ENCODE measurements at places on chromosomes 12 and 14. TPM values are rescaled to one million over a fixed set of nuclear protein-coding genes. Genes with fewer than 3 reads are reported as not detected.

GRCh38 chr14:91899213-91899612 is 31.9 kb upstream of the TC2N start:
- peaks cover 4% of the 10 kb centered on the region for H3K4me1 ChIP-seq
- H3K27ac ChIP-seq: no peak overlapping the region
- peaks cover 3% of the 10 kb centered on the region for H3K27me3 ChIP-seq
- H3K4me3 ChIP-seq: no peak overlapping the region
- peak; percentile 39 for DNase-seq

GRCh38 chr12:118038137-118038536 is 21.6 kb downstream of the RFC5 start:
- H3K27me3 ChIP-seq: no peaks in the 10 kb centered on the region
- peaks cover 80% of the 10 kb centered on the region for H3K36me3 ChIP-seq
- H3K4me3 ChIP-seq: no peak overlapping the region
- peaks cover 37% of the 10 kb centered on the region for H3K4me1 ChIP-seq
- no peak for DNase-seq
- no peak overlapping the region for H3K27ac ChIP-seq

DNA sequence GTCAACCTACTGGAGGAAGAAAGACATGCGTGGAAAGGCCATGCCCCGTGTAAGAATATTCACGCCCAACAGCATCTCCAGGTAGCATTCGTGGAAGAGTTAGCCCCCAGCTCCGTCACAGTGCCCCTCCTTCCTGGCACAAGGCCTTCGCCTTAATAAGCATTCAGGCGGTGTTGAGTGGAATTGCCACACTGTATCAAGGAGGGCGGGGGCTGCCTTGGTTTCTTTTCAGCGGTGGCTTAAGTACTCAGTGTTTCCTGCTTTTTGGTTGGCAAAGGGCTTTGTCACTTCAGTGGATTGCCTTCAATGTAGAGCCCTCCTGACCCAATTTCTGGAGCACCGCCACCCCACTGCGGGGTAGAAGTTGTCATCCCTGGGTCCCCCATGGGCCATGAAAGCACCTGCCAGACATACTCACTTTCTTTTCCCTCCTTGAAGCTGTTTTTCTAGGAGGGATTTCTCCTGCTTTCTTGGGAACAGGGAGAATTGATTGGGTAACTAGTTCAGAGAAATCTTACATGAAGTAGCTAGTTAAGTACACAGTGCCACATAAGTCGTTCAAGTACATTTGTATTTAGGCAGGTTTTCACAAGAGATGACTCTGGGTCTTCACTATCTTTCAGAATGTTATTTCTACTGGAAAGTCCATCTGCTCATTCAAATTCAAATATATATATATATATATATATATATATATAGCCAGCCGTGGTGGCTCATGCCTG is 65.5 kb upstream of the STON2 start:
- H3K4me3 ChIP-seq: peak overlapping the region; percentile 45
- peaks cover 4% of the 10 kb centered on the region for H3K36me3 ChIP-seq
- H3K4me1 ChIP-seq: peaks cover 22% of the 10 kb centered on the region
- H3K27me3 ChIP-seq: no peaks in the 10 kb centered on the region
- DNase-seq: no peak
- peak overlapping the region; percentile 58 for H3K27ac ChIP-seq

DNA sequence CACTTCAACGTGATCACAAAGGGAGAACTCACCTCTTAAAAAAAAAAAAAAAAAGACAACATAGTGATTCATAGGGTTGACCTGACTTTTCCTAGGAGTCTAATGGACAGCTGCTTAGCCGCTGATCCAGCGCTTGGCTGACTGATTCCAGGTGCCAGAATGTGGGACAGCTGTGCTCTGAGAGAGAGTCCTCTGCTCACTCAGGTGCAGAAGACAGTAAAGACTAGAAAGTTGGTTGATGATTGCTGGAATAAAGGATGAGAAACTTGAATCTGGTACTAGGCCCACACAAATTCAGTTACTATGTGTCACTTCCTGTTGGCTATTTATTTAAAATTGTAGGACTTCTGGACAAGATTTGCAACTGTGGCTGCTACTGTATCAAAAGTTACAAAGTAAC is 229.4 kb downstream of the CHST11 start:
- peaks cover 69% of the 10 kb centered on the region for H3K36me3 ChIP-seq
- no peak for DNase-seq
- no peaks in the 10 kb centered on the region for H3K27me3 ChIP-seq
- no peak overlapping the region for H3K4me3 ChIP-seq
- H3K4me1 ChIP-seq: peaks cover 89% of the 10 kb centered on the region

DNA sequence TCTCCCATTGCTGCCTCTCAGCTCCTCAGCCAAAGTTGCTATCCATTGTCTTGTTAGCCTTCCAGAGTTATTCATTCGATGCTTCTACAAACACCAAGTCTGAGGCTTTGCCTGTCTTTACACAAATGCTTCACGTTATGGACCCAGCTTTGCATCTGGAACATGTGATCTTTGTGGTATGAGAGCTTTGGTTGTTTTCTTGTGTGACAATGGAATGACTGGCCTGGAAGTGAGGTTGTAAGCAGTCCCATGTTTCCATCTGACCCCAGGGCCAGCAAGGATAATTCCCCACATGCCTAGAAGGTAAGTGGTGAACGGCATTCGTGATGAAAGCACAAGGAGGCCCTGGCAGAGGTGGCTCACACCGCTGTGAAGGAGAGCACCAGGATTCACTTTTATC is 866.7 kb upstream of the TMEM132C start:
- DNase-seq: no peak
- H3K27ac ChIP-seq: no peak overlapping the region
- no peaks in the 10 kb centered on the region for H3K27me3 ChIP-seq
- H3K36me3 ChIP-seq: no peaks in the 10 kb centered on the region
- no peak overlapping the region for H3K4me3 ChIP-seq
- H3K4me1 ChIP-seq: no peaks in the 10 kb centered on the region

GRCh38 chr14:55255979-55256378 is 15.2 kb upstream of the FBXO34 start:
- no peaks in the 10 kb centered on the region for H3K36me3 ChIP-seq
- DNase-seq: no peak
- no peaks in the 10 kb centered on the region for H3K4me1 ChIP-seq
- H3K27ac ChIP-seq: no peak overlapping the region
- H3K4me3 ChIP-seq: no peak overlapping the region

- no peak overlapping the region for H3K27ac ChIP-seq
- H3K4me3 ChIP-seq: no peak overlapping the region
- no peaks in the 10 kb centered on the region for H3K27me3 ChIP-seq
- no peaks in the 10 kb centered on the region for H3K4me1 ChIP-seq
Measured at GRCh38 chr14:47917344-47917954, 242.0 kb upstream of the MDGA2 start.

DNA sequence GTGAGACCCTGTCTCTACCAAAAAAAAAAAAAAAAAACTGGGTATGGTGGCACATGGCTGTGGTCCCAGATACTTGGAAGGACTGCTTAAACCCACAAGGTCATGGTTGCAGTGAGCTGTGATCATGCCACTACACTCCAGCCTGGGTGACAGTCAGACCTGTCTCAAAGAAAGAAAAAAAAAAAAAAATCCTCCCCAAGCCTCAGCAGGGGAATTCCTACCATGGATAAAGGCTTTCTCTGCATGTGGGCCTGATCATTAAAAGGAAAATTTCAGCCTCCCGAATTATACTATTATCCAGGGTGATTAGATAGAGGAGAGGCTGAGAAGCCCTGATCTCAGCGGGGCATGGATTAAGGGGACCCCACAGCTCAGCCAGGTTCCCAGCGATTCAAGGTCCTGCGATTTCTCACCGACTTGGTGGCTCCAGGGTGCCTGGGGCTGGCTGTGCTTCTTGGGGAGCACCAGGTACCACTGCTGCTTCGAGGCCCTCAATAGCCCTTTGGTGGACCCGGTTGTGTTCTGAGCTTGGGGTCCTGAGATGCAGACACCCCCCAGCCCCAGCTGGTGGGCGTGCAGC is 5.6 kb downstream of the SH2B3 start:
- no peaks in the 10 kb centered on the region for H3K27me3 ChIP-seq
- H3K4me3 ChIP-seq: no peak overlapping the region
- peaks cover 15% of the 10 kb centered on the region for H3K36me3 ChIP-seq
- H3K27ac ChIP-seq: no peak overlapping the region
- H3K4me1 ChIP-seq: peaks cover 71% of the 10 kb centered on the region

GRCh38 chr14:76773188-76773885 is 12.1 kb downstream of the VASH1 start:
- H3K27me3 ChIP-seq: no peaks in the 10 kb centered on the region
- no peak overlapping the region for H3K27ac ChIP-seq
- H3K4me3 ChIP-seq: no peak overlapping the region
- no peaks in the 10 kb centered on the region for H3K36me3 ChIP-seq
- H3K4me1 ChIP-seq: peaks cover 23% of the 10 kb centered on the region
- peak; percentile 19 for DNase-seq

GRCh38 chr14:92955381-92955780 is 32.4 kb downstream of the CHGA start:
- no peaks in the 10 kb centered on the region for H3K27me3 ChIP-seq
- H3K4me3 ChIP-seq: no peak overlapping the region
- DNase-seq: no peak
- H3K4me1 ChIP-seq: no peaks in the 10 kb centered on the region
- no peak overlapping the region for H3K27ac ChIP-seq
- peaks cover 2% of the 10 kb centered on the region for H3K36me3 ChIP-seq

- H3K4me1 ChIP-seq: no peaks in the 10 kb centered on the region
- DNase-seq: no peak
- peaks cover 2% of the 10 kb centered on the region for H3K27me3 ChIP-seq
- H3K4me3 ChIP-seq: no peak overlapping the region
Measured at GRCh38 chr14:99937475-99938244, 127.6 kb upstream of the EVL start.

- no peak overlapping the region for H3K27ac ChIP-seq
- no peak overlapping the region for H3K4me3 ChIP-seq
- peaks cover 10% of the 10 kb centered on the region for H3K4me1 ChIP-seq
- DNase-seq: no peak
- no peaks in the 10 kb centered on the region for H3K36me3 ChIP-seq
Measured at GRCh38 chr12:57159311-57159710, 11.9 kb upstream of the LRP1-AS start.

GRCh38 chr12:114439261-114439683 is 33.3 kb upstream of the TBX5 start:
- no peaks in the 10 kb centered on the region for H3K36me3 ChIP-seq
- H3K4me1 ChIP-seq: no peaks in the 10 kb centered on the region
- no peak overlapping the region for H3K27ac ChIP-seq
- peaks cover 60% of the 10 kb centered on the region for H3K27me3 ChIP-seq

GRCh38 chr12:90301561-90302133 is 593.0 kb upstream of the ATP2B1 start:
- no peak for DNase-seq
- peaks cover 11% of the 10 kb centered on the region for H3K27me3 ChIP-seq
- H3K4me3 ChIP-seq: no peak overlapping the region
- H3K4me1 ChIP-seq: peaks cover 18% of the 10 kb centered on the region
- H3K36me3 ChIP-seq: no peaks in the 10 kb centered on the region
- H3K27ac ChIP-seq: no peak overlapping the region

DNA sequence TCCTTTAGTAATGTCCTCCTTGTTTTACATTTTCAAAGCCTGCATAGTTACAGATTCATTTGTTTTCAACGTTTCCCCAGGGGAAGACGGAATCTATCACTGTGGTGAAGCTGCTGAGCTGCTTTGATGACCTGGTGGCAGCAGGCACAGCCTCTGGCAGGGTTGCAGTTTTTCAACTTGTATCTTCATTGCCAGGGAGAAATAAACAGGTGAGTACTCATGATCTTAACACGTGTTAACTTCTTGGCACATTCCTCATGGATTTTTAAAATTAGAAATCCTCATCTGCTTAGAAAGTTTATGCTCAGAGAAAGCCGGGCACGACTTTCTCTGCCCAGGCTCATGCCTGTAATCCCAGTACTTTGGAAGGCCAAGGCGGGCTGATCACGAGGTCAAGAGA is 44.5 kb downstream of the TECPR2 start:
- H3K4me3 ChIP-seq: no peak overlapping the region
- H3K27ac ChIP-seq: no peak overlapping the region
- peaks cover 23% of the 10 kb centered on the region for H3K36me3 ChIP-seq
- no peak for DNase-seq

GRCh38 chr14:100567009-100567876 is 20.0 kb downstream of the BEGAIN start:
- H3K36me3 ChIP-seq: no peaks in the 10 kb centered on the region
- peaks cover 34% of the 10 kb centered on the region for H3K27me3 ChIP-seq
- H3K27ac ChIP-seq: no peak overlapping the region
- DNase-seq: no peak

- H3K27ac ChIP-seq: no peak overlapping the region
- H3K27me3 ChIP-seq: no peaks in the 10 kb centered on the region
- H3K36me3 ChIP-seq: no peaks in the 10 kb centered on the region
- no peak overlapping the region for H3K4me3 ChIP-seq
- H3K4me1 ChIP-seq: no peaks in the 10 kb centered on the region
- DNase-seq: no peak
Measured at GRCh38 chr14:96158735-96159134, 45.9 kb upstream of the BDKRB2 start.

DNA sequence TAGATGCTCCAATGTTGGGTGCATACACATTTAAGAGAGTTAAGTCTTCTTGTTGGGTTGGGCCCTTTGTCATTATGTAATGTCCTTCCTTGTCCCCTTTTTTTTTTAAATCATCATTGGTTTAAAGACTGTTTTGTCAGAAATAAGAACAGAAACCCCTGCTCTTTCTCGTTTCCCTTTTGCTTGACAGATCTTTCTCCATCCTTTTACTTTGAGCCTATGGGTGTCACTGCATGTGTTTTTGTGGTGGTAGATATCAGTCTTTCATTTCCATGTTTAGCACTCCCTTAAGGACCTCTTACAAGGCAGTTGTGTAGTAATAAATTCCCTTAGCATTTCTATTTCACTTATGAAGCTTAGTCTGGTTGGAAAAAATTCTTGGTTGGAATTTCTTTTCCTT is 47.4 kb downstream of the RTN1 start:
- no peak overlapping the region for H3K27ac ChIP-seq
- no peak for DNase-seq
- no peak overlapping the region for H3K4me3 ChIP-seq

- no peak for DNase-seq
- no peak overlapping the region for H3K4me3 ChIP-seq
- H3K27me3 ChIP-seq: no peaks in the 10 kb centered on the region
- no peak overlapping the region for H3K27ac ChIP-seq
Measured at GRCh38 chr14:79627058-79627457, 584.2 kb downstream of the DIO2 start.

DNA sequence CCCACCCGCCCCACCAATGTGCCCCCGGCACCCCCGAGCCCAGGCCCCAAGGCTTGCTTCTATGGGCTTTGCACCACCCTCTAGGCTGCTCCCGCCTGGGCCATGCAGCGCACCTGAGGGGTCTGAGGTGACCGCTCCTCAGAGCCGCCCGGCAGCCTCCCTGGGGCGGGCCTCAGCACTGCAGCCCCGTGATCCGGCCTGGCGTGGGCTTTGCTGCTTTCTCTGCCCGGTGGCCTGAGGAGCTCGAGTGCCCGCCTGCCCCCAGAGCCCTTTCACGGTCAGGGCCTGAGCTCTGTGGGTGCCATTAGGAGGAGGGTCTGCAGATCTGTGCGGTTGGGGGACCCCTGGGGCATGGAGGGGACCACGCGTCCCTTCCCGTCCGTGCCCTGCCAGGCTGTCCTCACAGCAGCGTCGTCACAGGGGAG is 6.2 kb downstream of the MTA1 start:
- no peak overlapping the region for H3K27ac ChIP-seq
- H3K27me3 ChIP-seq: no peaks in the 10 kb centered on the region
- no peak overlapping the region for H3K4me3 ChIP-seq
- peaks cover 27% of the 10 kb centered on the region for H3K4me1 ChIP-seq
- peaks cover 36% of the 10 kb centered on the region for H3K36me3 ChIP-seq

GRCh38 chr14:34098045-34098984 is 147.4 kb upstream of the EGLN3 start:
- no peaks in the 10 kb centered on the region for H3K36me3 ChIP-seq
- H3K4me1 ChIP-seq: peaks cover 22% of the 10 kb centered on the region
- no peak overlapping the region for H3K27ac ChIP-seq
- H3K4me3 ChIP-seq: no peak overlapping the region

Gene TMEM121
- 9.6 TPM for total RNA-seq

Gene NEUROD4
- total RNA-seq: not detected

Gene EPYC
- not detected for total RNA-seq

Gene PPFIA2
- total RNA-seq: not detected

Gene LBHD2
- not detected for total RNA-seq

Gene PPP4R4
- total RNA-seq: 4.9 TPM

Gene GALNT9
- total RNA-seq: not detected

Gene ADAM20
- total RNA-seq: 0.13 TPM

Data from activated CD4-positive, alpha-beta memory T cell treated with anti-CD3 and anti-CD28 coated beads, Interleukin-2, amount 10 ng/mL, durations not matched to agents 7 days and 5 days (primary cell).